ENCODE measurements at places on chromosomes 11 and 22.

DNA sequence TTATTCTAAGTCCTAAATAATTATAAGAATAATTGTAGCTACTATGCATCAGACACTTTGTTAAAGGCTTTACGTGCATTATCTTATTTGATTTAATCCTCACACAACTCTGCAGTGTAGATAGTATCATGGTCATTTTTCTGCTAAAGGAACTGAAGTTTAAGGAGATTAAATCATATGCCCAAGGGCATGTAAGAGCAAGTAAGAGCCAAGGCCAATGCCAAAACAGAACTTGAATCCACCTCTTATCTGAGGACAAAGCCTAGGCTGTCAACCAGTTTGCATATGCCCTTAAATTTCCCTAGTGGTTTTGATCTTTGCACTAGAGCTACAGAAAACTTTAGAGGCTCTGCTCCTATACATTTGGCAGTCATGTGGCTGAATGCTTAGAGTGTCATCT is 65.6 kb upstream of the OR5AK2 start:
- DNase-seq, result no peak

GRCh38 chr11:61787928-61788491 is 4.4 kb downstream of the TMEM258 start:
- no peak for DNase-seq

GRCh38 chr22:40446203-40446602 is 75.8 kb downstream of the SGSM3 start:
- DNase-seq, result no peak

DNA sequence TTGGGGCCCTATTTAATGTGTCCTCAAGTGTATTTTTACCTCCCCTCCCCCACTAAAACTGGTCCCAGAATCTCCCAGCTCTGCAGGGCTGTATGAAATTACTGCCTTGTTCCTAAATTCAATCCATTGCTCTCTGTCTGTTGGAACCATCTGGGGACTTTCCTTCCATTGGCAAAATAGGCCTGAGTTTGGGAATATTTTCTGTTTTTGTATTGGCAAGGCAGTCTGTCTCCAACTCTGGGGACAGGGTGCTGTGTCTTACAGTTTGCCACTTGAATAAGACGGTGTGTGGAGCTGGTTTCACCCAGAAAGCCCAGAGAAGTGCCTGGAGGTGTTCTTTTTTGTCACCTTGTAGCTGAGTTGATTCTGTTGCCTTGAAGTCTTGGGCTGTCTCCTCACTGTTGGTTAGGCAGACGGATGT is 1.3 kb downstream of the PACS1 start:
- DNase-seq, result no peak

GRCh38 chr22:44024288-44024921 is at the start of gene PARVB:
TSS of gene PARVB (plus strand) at chr22:44024302. CDS start at chr22:44024340, 38 bp downstream.
- DNase-seq, result no peak

GRCh38 chr11:80024119-80024518 is 583.3 kb upstream of the TENM4 start:
- DNase-seq, result no peak

DNA sequence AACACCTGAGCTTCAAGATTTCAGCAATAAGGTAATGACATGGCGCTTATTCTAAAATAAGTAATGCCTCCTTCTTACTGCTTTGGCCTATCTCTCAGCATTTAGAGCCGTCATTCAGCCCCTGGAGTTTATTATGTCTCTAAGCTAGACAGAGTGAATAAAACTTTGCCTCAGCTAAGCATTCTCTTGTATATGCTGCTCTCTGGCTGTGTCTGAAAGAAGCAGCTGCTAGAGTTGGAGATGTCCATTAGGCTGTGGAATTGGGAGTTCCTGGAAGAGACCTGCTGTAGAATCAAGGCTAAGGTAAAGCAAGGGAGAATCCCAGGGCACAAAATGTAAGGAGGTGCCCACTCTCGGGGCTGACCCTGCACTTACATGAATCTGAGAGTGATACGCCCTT is 35.5 kb upstream of the TTC12 start:
- no peak for DNase-seq

DNA sequence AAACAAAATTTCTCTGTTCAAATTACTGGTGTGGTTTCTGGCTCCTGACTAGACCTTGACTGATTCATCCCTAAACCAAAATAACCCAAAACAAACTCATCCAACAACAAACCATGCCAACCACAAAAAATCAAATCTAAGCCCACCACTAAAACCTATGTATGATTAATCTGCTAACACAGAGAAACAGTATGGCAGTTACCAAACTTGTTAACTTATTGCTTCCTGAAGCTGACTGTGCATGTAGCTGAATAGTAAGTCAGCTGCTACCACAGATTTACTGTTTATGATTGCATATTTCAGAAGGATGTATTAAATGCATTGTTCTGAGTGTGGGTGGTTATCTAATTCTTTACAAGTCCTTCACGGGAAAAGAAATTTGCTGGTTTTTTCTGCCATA is 231.1 kb downstream of the SWAP70 start:
- no peak for DNase-seq

- peak; percentile 54 for DNase-seq
These were observed 2.4 kb downstream of the C11orf96 start for GRCh38 chr11:43944761-43945311.

DNA sequence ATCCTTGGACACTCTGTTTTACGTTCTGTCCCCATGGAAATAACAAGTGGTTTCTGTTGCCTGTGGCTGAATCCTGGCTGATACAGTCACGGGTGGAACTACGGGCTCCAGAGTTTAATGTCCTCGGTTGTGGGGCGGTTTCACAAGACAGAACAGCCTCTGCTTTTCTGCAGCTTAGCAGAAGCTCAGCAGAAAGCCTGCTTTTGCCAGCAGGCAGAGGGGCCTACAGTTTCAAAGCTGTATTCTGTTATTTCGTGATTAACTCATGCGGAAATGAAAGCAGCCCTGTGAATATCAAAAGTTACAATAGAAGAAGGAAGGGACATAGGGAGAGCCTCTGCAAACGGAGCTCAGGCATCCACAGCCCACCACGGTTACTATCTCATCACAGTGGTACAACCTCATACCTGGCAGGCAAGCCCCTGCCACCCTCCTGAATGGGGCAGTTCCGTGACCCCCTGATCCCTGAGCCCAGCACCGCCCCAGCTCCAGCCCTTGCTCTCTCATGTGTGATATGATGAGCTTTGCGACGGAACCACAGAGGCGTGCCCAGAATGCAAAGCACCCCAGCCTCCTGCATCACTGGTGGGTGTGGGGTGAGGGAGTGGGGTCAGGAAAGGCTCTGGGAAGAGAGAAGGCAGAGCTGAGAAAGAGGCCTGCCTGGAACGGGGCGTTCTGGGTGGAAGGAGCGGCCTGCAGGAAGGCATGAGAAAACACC is 360.6 kb downstream of the BRD1 start:
- no peak for DNase-seq

- no peak for DNase-seq
These were observed 562.5 kb downstream of the MN1 start for GRCh38 chr22:27238935-27239510.

DNA sequence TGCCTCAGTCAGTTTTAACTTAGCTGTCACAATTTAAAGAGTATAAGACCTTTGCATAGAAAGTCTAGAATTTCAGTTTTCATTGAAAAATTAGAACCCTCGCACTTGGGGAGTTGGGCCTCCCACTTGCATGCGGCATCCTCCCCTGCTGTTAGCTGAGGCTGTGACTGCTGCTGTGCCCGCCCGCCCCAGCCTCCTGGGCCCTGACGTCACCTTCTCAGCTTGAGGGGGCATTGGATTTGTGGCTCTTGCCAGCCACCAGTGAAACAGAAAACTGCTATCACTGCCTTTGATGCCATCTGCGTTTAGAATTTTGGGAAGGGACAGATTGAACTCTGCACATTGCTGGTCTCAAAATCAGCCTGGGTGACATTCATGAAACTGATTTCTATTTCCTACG is 108.7 kb downstream of the CTTN start:
- no peak for DNase-seq
